ENCODE measurements at places on chromosomes 11 and 22.

- peak; percentile 32 for DNase-seq
These were observed 97.6 kb upstream of the B3GAT1 start for GRCh38 chr11:134509381-134510232.

DNA sequence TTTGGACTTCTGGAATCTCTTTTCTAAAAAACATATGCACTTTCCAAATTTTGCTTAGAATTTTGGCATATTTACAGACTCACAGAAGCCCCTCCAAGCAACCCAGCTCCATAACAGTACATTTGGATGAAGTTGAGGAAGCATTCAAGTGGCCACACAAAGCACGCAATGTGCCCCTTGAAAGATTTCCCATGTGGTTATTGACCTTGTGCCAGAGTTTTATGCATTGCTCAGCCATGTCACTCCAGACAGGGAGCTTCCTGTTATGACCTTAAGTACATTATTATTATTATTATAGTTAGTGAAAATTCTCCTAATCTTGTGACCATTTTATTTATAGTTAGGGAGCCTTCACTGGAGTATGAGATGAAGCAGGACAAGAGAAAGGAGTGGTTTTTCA, 35.0 kb upstream of the BDNF start:
- no peak for DNase-seq

GRCh38 chr11:85945788-85946187, 90.6 kb downstream of the CCDC83 start:
- no peak for DNase-seq

DNA sequence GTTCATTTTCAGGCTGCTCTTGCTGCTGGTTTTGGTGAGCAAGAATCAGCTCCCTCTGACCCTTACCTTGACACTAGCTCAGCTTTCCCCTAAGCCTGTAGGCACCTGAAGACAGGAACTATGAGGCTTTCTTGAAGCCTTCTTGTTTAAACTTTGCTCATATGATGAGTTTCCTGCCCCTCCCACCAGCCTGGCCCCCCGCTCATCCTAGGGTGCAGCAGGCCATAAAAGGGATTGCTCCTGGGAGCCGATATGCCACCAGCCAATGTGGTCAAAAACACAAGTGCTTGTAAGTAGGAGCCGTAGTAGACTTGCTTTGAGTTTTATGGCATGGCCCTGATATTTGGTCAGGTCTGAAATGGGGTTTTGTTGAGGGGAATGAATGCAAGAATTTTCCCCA, 164.7 kb downstream of the DSCAML1 start:
- DNase-seq, result no peak

- no peak for DNase-seq
These were observed 78.9 kb upstream of the BIRC3 start for GRCh38 chr11:102238391-102238821.

GRCh38 chr11:56783448-56784041, 35.0 kb upstream of the OR9G4 start:
- no peak for DNase-seq

GRCh38 chr22:16917144-16918003, 90.6 kb downstream of the GAB4 start:
- peak; percentile 64 for DNase-seq

- no peak for DNase-seq
These were observed 68.3 kb downstream of the C11orf58 start for GRCh38 chr11:16806791-16807190.

- DNase-seq, result no peak
These were observed 142.7 kb downstream of the FBXO7 start for GRCh38 chr22:32617271-32617670.

DNA sequence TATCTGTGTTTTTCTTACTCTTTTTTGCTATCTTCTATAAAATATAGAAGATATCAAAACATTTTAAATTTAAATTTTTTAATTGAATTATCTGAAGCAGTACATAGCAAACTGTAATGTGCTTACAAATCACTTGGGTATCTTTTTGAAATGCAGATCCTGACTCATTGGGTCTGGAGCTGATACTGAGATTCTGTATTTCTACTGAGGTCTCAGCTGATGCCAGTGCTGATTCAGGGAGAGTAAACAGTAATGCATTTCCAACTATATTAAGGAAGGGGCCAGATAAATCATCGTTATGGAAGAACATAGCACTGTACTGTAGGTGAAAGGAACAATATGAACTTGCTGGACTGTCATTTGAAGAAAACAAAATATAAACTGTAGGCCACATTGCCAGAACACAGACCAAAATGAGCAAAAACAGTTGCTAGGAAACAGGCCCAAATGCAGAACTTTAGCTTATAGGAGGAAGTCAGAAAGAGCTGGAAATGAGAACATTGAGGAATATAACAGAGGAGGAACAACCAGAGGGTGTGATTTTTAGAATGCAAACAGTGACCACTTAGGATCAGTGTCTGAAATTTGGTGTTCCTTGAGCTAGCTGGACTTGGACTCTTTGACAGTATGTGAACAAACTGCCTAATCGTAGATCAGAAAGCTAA, 3.3 kb downstream of the ARL14EP start:
- DNase-seq, result no peak

DNA sequence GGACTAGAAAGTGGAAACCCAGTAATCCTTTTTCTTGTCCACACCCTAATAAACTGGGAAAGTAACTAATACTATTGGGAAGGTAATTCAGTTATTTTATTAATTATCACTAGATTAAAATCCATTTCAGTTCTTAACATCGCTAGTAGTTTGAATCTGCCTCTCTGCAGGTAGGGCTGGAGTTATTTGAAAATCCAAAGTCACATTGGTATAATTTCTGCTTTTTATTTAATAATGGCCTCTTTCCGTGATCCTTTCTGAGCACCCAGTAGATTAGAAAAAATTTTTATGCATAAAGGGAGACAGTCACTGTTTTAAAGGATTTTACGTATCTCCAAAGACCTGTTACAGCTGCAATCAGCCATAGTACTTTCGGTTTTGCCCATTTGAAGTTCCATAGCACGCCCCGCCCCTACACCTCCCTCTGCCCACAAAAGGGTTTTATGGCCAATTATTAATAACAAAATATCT, 605 bp upstream of the COPB1 start:
- DNase-seq, result peak; percentile 66

GRCh38 chr11:36452236-36452940, 57.7 kb downstream of the TRAF6 start:
- no peak for DNase-seq

GRCh38 chr22:42970029-42970428, 44.9 kb downstream of the PACSIN2 start:
- no peak for DNase-seq

- DNase-seq, result no peak
These were observed 29.6 kb upstream of the FIBIN start for GRCh38 chr11:26964339-26964738.

DNA sequence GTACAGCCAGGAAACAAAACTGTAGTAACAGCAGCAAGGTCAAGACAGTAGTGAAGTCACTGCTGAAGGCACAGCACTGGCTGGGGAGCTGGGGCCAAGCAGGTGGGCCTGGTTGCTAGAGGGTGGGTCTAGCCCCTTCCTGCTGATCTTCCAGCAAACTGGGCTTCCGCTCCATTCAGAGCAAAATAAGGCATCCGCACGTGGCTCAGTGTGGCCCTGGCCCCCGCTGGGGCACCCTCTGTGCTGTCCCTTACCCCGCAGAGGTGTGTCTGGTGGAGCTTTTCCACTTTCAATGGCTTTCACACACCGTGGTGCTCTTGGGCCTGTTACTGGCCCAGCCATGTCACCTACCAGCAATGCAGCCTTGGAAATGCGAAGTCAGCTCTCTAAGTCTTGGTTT, 162.4 kb upstream of the B3GAT1 start:
- no peak for DNase-seq

DNA sequence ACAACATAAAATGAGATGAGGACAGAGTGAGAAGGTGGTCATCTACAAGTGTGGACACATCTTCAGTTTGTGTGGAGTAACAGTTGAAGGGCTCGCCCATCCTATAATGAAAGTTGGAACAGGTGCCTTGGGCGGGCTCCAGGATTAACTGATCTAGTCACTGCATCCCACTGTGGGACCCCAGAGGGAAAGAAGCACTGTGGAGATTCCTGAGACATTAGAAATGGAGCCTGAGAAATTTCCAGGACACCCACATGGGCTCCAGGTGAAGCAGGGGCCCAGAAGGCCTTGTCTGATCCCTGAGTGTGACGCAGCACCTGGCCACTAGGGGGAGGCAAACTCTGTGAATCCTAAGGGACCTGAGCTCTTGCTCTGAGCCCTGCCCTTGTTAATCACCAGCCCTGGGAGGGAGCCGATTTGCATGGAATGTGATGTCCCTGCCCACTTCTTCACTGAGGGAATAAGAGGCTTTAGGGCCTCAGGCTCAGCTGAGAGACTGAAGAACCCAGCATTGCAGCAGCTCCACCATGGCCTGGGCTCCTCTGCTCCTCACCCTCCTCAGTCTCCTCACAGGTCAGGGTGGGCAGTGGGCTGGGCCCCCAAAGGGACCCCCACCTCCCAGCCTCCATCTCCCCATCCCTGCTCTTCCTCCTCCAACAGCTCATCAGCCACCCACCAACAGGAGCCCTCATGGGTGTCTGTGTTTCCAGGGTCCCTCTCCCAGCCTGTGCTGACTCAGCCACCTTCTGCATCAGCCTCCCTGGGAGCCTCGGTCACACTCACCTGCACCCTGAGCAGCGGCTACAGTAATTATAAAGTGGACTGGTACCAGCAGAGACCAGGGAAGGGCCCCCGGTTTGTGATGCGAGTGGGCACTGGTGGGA, 98.4 kb downstream of the VPREB1 start:
- peak; percentile 68 for DNase-seq

GRCh38 chr22:44605486-44605885, 96.5 kb upstream of the PRR5 start:
- DNase-seq, result no peak

DNA sequence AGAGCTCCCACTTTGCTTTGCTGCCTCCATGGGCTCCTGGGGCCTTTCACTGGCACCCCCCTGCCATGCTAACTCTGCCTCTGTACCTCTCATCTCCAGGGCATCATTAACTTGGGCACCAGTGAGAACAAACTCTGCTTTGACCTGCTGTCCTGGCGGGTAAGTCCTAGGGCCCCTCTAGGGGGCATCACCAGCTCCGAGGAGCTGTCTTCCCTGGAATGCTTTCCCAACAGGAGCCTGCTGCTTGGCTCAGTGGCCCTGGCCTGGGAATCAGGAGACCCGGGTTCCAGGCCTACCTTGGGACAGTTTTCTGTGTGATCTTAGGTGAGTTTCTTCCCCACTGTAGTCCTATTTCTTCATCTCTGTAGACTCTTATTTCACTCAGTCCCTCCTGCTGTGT, 5.1 kb downstream of the ACCS start:
- DNase-seq, result no peak

- DNase-seq, result no peak
These were observed 138.0 kb upstream of the POU2AF2 start for GRCh38 chr11:111107501-111107900.

DNA sequence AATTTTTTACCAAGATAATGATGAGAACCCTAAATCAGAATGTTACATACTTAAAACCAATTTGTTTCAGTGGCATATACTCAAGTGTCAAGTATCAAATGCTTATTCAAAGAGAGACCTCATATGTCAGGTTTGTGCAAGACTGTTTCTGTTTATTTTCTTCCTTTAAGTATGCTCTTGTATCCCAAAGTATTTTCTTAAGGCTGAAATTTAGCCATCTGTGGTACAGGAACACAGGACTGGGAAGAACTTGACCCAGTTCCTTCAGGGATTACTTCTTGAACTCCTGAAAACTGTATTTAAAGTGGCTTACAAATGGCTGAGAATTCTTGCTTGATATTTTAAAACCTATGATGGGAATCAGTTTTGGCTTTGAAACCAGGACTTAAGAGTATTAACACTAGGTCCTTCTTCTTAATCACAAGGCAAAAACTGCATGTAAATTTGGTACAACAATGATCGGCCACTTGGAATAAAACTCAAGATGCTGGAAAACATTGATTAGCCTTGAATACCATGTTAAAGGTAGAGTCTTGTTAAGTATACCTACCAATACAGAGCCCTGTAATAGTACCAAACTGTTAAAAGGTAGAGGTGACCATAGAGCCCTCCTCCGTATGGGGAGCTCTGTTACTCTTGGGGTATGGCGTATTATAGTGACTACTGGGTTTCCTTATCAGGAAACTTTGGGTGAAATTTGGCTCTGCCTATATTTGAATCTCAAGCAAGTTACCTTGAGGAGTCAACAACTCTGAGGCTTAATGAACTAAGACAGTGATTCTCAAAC, 95.9 kb downstream of the BLID start:
- DNase-seq, result no peak

- peak; percentile 73 for DNase-seq
These were observed 98.8 kb downstream of the PKNOX2 start for GRCh38 chr11:125263268-125263790.

GRCh38 chr11:73141309-73142127, 600 bp downstream of the FCHSD2 start:
- peak; percentile 87 for DNase-seq

DNA sequence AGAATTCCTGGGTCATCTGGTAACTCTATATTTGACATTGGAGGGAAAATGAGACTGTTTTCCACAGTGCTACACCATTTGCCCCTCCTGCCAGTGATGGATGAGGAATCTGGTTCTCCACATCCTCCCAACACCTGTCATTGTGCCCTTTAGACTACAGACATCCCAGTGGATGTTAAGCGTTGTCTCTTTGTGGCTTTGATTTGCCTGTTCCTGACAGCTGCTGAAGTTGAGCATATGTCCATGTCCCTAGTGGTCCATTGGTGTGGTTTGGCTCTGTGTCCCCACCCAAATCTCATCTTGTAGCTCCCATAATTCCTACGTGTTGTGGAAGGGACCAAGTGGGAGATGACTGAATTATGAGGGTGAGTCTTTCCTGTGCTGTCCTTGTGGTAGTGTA, 88.5 kb downstream of the BRD1 start:
- no peak for DNase-seq

DNA sequence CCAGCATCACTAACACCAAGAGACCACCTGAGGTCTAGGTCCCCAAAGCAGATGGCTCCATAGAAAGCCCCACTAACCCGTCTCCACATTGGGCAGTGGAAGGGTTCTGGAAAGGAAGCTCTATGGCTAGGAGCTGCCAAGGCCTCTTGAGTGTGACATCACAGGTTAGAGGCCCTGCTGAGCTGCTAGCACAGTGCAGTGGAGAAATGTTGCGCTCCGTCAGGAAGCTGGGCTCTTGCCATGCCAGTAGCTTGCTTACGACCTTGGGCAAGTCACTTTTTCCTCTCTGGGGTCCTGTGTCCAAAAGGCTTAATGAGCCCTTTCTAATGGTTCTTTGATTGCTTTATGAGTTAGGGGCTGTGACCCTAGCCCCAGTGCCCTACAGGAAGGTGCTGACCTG, 10.6 kb downstream of the PIK3IP1 start:
- no peak for DNase-seq

DNA sequence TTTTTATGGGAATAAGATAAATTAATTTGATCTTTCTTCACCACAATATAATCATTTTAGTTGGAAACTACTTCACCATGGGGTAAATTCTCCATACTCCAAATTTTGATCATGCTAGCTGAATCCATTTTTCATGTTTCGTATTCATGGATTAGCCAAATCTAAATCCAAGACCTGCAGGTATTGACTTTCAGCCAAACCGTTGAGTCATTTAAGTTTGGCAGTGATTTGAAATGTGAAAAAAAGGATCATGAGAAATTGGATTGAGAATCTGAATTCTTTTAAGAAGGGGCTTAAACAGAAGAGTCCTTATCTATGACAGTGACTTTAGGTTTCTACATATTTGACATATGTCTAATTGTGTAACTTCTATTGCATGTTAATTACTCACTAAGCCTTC, 5.3 kb downstream of the GAS2 start:
- no peak for DNase-seq

Measured in lower lobe of right lung (tissue), 2 donors.